ENCODE measurements at places on chromosomes 12 and 14.
A peak's percentile ranks its signal among the peaks of the same experiment; 100 is the strongest.

DNA sequence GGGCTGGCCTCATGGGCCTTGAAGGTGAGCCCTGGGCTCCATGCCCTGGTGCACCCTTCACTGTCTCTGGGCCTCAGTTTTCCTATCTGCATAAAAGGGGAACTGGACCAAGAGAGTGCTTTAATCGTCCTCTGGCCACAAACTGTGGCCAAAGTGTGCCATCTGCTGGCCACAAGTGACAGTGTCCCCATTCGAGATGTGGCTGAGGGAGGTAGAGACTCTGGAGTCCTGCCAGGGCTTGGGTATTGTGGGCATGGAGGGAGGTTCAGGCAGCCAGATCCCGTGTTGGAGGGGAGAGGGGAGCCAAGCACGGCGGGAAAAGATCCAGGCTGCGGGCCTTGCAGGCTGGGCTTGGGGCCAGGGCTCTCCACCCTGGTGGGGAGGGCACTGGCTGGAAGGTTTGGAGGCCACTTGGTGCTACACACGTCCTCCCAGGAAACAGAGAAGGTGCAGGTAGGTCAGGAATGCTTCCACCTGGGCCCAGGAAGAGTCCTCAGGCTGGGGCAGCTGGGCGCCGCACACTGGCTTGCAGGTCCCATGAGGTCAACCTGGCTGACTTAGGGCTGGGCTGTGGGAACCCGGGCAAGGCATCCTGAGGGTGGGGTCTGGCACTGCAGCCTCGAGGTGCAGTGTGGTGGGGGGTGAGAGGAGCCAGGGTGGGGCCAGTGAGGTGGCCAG is 7.3 kb upstream of the KIF26A start:
- peak; percentile 13 for DNase-seq

DNA sequence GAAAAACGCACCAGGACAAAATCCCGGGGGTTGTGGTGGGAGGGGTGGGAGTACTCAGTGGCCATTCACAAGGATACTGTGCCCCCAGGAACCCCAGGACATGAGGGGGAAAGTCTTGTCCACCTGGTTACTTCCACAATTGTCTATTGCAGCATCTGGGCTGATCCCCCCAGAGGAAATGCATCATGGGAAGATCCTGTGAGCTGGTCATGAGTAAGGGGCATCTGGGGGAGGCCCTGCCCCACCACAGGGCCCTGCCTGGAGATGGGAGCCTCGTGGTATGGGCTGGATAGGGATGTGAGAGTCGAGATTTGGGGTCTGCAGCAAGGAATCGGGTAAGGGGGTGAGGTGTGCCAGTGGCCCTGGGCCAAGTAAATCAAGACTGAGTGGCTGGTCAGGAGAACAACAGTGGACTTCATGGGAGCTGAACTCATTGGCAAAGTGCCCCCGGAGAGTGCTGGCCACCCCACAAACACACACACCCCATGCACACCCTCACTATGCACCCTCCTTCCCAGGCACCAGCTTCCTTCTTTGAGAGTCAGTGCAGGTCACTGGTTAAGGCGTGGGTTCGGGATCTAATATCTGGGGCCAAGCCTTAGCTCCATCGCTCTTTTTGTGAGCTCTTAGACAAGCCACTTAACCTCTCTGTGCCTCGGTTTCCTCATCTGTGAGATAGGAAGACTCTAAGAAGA is 3.0 kb upstream of the SERPINA1 start:
- no peak for DNase-seq

DNA sequence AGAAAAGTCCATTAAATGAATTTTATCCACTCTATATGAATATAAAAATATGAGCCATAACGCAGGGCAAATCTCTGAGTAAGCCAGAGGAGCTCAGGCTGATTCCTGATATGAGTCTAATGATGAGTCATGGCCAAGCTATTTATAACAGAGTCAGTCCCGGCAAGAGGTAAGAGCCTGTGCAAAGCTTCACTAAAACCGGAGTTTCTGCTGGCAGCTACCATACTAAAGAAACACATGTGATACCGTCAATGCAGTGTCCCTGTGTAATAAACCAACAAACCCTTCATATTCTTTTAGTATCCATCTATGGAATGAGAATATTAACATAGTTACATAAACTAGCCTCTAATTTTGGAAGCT is 319.4 kb downstream of the KCNC2 start:
- peak; percentile 93 for DNase-seq

DNA sequence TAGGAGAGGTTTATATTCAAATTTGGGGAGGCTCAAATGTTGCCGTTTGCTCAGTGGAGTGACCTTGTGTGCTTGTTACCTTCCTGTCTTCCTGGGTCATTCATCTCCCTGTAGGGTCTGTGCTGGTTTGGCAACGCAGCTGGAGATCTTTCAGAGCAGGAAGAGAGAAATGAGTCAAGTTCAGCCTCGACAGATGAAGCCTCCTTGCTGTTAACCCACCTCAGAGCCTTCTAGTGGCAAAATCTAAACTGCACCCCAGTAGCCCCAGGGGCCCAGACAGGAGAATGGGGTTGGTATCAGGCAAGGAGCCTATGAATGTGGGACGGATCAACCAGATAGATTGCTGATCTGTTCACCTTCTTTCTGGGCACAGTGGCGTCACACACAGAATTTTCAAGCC is 999.3 kb downstream of the VRK1 start:
- DNase-seq, result no peak

GRCh38 chr14:25622763-25623162 is 572.8 kb upstream of the STXBP6 start:
- peak; percentile 1 for DNase-seq

GRCh38 chr12:6230321-6231110 is 30.3 kb downstream of the CD9 start:
- peak; percentile 62 for DNase-seq

DNA sequence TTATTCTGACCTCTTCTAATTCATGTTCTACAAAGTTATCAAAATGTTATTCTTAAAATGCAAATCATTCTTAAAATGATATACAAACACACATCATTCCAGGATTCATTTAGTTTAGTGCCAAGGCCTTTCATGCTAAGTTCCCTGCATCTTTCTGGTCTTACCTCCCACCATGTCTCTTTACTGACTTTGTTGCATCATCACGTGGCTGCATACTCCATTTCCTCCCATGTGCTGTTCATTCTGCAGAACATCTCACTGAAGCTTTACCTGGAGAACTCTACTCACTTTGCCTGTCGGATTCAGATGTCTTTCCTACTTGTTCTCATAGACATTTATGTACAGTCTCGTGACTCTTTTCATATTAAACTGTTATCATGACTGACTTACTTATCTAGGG is 278.1 kb downstream of the RAD51B start:
- no peak for DNase-seq

DNA sequence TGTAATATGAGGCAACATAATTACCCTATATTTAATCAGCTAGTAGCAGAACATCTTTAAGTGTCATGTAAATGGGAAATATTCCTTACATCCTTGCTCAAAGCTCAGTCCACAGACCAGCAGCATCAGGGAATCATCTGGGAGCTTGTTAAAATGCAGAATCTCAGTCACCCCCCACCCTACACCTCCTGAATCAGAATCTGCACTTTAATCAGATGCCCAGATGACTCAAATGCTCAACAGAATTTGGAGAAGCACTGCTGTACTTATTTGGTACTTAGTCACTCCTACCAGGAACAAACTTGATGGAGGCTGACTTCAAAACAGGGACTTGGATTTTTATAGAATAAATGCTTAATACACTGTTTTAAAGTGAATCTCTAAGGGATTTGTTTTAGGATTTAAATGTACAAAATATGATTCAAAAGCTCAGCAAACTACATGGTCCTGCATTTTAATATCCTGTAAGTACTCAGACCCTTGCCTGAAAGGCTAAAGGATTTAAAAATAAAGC is 96.5 kb downstream of the ARMH4 start:
- peak; percentile 26 for DNase-seq

GRCh38 chr12:113055594-113056380 is 743 bp upstream of the DTX1 start:
- DNase-seq, result no peak

GRCh38 chr14:60632777-60633176 is 16.5 kb downstream of the SIX1 start:
- no peak for DNase-seq

- DNase-seq, result peak; percentile 74
These were observed 19.4 kb downstream of the RALGAPA1 start for GRCh38 chr14:35789651-35790050.

DNA sequence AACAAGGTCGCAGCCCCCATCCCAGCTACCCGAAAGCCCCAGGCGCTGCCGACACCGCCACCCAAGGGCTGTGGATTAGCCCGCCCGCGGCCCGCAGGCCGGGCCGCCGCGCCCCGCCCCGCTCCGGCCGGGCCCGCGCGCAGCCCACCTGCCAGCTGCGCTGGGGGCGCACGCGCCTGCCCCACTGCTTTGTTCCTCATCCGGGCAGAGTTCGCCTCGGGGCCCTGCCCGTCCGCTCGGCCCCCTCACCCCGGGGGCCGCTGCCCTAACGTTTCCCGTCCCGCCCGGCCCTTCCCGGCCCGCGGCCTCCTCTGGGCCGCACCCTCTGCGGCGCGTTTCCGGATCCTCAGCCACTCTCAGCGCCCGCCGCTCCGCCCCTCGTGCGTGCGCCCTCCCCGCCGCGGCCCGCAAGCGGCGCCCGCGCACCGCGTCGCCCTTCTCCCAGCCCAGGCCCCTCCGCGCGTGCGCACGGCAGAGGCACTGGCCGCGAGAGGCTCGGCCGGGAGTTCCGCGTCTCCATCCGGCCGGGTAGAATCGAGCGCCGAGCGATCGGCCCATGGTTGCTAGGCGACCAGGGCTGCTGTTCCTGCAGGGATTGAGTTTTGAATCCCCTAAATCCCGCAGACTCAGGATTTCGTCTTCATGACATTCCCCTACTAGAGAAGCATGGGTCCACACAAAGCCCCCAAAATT is at the start of gene PRDM4:
Gene PRDM4 (minus strand): TSS at position 329 of the 693 bp plus-strand sequence. CDS start 622 bp downstream, outside the sequence.
- DNase-seq, result peak; percentile 79

- DNase-seq, result peak; percentile 54
These were observed 2.6 kb upstream of the BCL11B start for GRCh38 chr14:99274346-99275221.

- DNase-seq, result no peak
These were observed 18.3 kb upstream of the WIF1 start for GRCh38 chr12:65139389-65139788.

- DNase-seq, result peak; percentile 73
These were observed 111.0 kb upstream of the NCOR2 start for GRCh38 chr12:124678421-124678893.

DNA sequence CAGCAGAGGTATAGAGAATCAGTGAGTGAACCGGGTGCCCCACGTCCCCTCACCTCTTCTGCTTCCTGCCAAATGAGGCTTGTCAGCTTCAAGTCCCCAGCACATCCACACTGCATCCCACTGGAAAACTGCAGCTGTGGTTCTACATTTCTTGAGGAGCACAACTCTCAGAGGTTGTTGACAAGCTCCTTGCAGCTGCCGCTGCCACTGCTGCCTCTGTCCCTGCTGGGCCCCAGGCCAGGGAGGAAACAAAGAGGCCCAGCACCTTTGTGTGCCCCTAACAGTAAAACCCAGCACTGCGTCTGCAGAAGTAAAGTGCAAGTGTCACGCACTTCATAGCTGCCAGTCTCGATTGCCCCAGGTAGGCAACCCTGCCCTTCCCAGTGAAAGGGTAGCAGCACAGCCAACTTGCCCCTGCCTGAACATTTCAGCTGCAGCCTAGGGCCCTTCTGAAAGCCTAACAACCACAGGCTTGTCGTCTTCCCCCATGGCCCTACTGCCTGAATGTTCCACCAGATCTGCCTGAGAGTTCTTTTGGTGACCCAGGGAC is 1162.1 kb upstream of the USP15 start:
- DNase-seq, result no peak

- peak; percentile 75 for DNase-seq
These were observed 1007.4 kb upstream of the NOVA1 start for GRCh38 chr14:27605282-27605681.

GRCh38 chr12:62604373-62604772 is 137.7 kb downstream of the MON2 start:
- no peak for DNase-seq

- no peak for DNase-seq
These were observed 172.1 kb downstream of the TSPAN9 start for GRCh38 chr12:3249081-3249800.
